ENCODE measurements at places on chromosomes 7 and 10.

- DNase-seq = no peak
Measured at GRCh38 chr7:18927134-18927533, 190.3 kb downstream of the TWIST1 start.

- DNase-seq = no peak
Measured at GRCh38 chr7:1884583-1885350, 214.7 kb downstream of the ELFN1 start.

- DNase-seq = no peak
Measured at GRCh38 chr10:12829831-12830390, 171.6 kb downstream of the CCDC3 start.

GRCh38 chr7:134685250-134685649 is 38.6 kb downstream of the BPGM start:
- DNase-seq = no peak

- no peak for DNase-seq
Measured at GRCh38 chr10:29731760-29732159, 97.0 kb upstream of the SVIL start.

DNA sequence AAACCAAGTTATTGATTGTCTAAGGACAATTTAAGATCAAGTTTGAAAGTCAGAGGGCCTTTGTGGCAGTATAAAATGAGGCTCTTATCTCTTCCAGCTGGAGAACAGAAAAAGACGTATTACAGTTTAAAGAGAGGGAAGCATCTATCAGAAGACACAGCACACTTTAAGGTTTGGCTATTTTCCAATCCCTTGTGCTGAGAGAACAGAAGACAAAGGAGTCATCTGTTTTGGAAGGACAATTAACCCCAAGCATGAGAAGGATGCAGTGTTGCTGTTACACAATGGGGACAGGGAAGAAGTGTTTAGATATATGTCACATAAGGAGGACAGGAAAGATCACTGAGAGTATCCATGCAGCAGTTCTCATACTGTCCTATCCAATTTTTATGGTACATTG is 1224.2 kb upstream of the SORCS1 start:
- DNase-seq = no peak

DNA sequence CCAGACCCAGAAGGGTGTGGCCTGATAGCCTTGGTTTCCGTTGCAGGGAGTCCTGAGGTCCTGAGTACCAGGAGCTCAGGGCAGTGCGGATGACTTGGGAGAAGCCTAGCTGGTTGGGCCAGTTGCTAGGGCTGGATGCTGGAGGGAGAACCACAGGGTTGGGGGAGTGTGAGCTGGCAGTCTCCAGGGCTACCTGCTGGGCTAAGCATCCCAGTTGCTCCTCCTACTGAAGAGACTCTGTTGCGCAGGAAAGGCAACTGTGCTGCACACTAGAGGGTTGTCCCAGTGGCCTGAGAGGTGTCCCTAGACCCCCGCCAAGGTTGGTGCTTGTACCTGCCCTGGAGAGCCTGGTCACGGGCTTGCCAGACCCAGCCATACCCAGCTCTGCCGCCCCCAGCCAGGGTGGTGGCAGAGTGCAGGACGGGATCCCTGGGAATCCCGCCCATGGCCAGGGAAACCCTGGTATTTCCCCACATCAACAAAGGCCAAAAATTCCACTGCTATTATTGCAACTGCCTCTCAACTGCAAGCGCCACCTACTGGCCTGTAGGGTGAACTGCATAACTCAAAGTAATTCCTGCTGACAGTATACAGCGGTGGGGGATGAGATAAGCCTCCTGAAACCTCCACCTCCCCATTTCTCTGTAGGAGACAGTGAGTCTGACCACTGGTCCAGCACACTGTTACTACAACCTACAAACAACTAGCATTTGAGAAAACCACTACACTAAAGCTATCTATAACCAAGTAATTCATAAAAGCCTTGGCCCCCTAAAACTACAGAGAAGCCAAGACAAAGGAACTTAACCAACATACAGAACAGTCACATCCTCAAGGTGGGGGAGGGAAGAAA is 67.6 kb upstream of the DDC start:
- no peak for DNase-seq

GRCh38 chr10:29956335-29956924 is 103.0 kb downstream of the JCAD start:
- no peak for DNase-seq

- no peak for DNase-seq
Measured at GRCh38 chr10:111089293-111089692, 12.5 kb downstream of the ADRA2A start.

DNA sequence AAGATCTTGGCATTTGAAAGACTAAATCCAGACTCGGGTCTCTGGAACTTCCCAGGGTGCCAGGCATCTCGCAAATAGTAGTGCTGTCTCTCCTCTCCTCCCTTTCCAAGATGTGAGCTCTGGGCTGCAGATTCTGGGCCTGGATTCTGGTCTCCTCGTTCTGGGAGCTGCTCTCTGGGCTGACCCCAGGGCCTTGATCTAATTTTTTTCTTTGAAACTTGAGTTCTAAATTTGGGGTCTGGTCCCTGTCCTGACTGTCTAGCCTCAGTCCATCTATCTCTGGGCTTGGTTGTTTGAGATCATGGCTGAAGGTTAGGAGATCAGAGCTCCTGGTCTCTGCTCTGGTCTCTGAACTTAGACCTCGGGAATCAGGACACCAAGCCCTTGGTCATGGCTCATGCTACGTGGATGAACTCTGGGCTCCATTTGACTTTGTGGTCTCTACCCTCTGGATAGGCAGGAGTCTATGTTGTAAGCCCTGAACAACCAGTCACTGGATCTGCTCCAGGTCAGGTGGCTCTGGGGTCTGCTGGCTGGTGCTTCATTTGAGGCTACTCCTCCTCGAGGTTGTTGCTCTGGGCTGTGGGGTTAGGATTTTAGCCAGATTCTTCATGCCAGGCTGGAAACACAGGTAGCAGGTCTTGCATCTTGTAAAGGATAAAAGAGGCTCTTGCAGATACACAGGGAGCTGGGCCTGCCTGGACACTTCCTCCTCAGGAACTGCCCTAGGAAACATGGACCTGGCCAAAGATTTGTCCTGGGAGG is 8.0 kb upstream of the MBL2 start:
- DNase-seq = no peak

GRCh38 chr10:30002426-30003266 is 56.7 kb downstream of the JCAD start:
- no peak for DNase-seq

- DNase-seq = peak; percentile 31
Measured at GRCh38 chr10:69914398-69915214, 112.9 kb downstream of the COL13A1 start.

- no peak for DNase-seq
Measured at GRCh38 chr10:106513352-106513771, 651.1 kb downstream of the SORCS1 start.

DNA sequence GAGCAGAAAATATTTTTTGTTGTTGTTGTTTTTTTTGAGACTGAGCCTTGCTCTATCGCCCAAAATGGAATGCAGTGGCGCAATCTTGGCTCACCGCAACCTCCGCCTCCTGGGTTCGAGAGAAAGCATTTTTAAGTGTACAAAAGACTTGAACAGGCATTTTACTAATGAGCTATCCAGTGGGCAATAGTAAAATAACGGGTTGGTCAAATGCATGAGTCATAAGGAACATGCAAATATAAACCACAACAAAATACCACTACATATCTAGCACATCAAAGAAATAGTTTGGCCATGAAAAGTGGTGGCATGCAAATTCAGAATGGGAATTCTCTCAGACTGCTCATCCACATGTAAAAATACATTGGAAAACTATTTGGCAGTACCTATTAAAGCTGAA is 71.7 kb upstream of the TMEM106B start:
- no peak for DNase-seq

All from nucleus accumbens (tissue), 56 donors.